SK-N-DZ (cell line): ENCODE measurements at places on chromosomes 2 and 18.

DNA sequence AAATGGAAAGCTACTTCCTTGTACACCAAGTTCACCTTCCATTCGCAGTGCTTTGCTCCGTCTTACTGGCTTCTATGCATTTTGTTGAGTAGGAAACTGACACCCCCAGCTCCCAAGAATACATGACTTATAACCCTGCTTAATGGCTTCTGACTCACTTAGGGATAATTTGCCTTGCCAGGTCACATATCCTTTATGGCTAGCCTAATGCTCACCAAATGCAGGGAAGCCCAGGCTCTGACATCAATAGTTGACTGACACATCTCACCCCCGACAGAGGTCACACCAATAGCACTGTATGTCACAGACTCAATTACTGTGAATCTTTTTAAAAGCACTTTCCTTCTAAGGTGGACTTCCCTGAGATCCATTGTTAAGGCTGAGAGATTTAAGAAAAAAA is 147.2 kb downstream of the DTNA start:
- DNase-seq, result no peak

DNA sequence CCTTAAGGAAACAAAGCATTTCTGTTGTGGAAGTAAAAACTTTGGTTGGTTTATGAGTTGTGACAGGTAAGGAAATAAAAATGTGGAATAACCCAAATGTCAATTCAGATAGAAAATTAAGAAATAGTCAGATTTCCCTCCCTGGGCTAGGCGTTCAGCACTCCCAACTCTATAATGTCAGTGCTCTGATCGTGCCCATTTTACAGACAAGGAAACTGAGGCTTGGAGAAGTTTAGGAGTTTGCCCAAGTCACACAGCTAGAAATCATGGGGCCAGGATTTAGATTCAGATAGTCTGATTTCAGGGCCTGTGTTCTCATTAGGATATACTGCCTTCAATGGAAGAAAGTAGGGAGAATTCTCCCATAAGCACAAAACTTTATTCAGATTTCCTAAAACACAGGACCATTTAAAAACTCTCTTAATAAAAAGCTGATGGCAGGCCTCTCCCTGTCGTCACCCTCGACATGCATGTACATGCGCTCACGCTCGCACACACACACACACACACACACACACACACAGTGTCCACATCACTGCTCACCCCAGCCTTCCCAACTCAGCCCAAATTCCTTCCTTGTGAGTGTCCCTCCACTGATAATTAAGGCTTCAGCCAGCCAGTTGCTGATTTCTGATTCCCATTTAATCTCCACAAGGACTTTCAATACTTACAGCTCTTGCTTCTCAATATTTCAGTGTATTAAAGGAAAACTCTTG is 49.1 kb upstream of the SLC14A2 start:
- no peak for DNase-seq

DNA sequence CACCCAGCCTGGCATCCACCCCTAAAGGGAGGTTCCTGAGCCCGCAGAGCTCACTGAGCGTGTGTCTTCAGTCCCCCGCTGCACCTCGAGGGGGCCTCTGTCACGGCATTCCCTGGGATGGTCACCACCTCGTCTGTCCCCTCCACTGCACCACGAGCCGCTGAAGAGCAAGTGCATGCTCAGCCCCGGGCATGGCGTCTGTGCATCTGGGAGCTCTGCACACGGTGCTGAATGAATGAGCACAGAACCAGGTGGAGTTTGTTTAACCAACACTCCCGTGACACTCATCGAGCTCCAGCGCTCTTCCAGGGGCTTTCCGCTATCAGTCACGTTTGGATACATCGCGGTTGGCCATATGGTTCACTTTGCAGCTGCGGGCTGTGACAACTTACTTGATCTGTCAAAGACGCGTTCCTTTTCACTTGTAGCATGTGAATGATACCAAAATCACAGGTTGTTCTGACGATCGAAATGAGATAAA is 9.2 kb downstream of the ALLC start:
- no peak for DNase-seq

GRCh38 chr2:146997945-146998344 is 846.9 kb upstream of the ACVR2A start:
- no peak for DNase-seq

- DNase-seq, result no peak
Observed at GRCh38 chr2:38991899-38992298, 102.2 kb downstream of the ARHGEF33 start.

GRCh38 chr2:171149986-171150693 is 10.6 kb downstream of the TLK1 start:
- DNase-seq, result no peak

DNA sequence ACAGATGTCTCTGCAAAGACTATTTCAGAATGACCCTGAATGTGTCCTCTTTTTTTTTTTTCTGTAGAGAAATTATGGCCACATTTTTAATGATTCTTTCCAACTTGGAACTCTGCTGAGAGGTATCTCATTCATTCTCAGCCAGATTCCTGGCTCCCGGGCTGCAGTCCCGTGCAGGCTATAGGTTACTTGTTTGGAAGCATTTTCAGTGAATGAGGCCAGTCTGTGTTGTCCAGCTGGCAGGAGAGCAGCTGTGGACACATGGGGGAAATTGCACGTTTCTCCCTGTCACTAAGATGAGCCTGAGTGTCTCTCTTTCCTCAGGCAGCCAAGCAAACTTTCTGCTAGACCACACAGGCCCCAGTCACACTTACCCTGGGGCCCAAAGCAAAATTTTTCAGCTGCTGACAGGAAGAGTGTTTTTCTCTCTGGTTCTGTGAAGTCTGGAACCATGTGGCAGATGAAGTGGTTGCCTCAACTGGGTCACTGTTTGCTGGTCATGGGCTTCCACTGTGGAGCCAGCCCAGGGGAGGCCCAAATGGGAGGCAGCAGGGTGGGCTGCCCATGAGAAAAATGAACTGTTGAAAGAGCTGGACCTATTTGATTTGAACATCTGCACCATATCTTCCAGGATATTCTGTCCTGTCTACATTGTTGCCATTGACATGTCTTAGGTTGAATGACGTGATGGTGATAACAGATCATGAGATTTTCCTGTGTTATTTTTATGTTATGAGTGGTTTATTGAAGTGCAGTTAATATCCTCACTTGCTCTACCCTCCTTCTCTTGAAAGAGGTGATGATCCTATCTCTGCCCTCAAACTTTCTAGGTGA is 431.2 kb downstream of the LPIN1 start:
- peak; percentile 33 for DNase-seq

DNA sequence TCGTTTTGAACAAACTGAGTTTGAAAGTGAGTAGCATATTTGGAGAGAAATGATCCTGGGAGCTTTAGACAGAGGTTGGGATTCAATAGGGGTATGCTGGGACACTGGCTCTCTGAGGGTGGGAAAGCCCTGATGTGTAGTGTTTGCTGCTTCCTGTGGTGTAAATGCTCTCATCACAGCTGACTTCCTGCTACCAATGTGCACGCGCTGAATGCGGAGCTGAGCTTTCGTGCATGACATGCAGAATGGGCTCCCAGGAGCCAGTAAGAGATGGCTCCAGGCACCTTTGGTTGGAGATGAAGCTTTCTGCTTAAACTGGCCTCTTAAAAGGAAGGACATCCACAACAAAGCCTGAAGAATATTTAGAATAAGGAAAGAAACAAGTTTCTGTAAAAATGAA is 224.1 kb upstream of the CCDC150 start:
- no peak for DNase-seq
